A673 (cell line): ENCODE measurements at places on chromosomes 3 and 15. TPM values are rescaled to one million over a fixed set of nuclear protein-coding genes. Genes with fewer than 3 reads are reported as not detected.

- DNase-seq: no peak
These were observed 100.5 kb upstream of the RNU6-1 start for GRCh38 chr15:67940324-67940719.

DNA sequence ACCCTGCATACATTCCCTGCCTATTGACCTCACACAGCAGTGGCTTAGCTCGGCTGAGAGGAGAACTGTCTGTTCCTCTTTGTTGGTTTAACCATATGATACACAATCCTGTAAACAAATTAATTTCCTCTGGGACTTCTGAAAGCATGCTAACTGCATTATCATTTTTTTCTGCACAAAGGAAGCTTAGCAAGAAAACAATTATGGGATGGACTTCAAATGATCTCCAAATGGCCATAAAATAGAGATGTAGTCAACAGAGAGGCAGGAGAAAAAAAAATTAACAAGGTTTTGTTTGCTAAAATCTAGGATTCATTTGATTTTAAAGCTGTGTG is 14.4 kb upstream of the TMC3 start:
- no peak for DNase-seq

DNA sequence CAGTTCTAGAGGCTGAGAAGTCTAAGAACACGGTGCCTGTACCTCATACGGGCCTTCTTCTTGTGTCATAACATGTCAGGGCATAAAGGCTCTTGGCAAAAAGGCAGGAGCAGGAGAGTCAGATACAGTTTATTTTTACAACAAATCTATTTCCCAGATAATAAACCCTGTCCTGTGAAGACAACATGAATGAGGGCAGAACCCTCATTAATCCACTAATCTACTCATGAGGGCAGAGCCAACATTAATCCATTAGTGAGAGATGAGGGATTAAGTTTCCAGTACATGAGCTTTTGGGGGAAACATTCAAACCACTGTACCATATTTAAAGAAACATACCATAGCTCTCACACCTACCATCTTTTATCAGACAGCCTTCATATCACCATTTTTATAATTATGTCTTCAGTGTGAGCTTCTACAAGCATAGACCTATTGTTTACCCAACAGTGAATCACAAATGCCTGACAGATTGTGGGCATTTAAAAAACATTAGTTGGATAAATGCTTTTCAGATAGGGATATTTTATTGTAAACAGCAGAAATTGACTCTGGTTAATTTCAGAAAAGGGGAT is 645.8 kb downstream of the GRM7 start:
- no peak for DNase-seq

- no peak for DNase-seq
These were observed 446.8 kb downstream of the WDR72 start for GRCh38 chr15:53312707-53313106.

- DNase-seq: no peak
These were observed 316.7 kb downstream of the LPP start for GRCh38 chr3:188470508-188471130.

DNA sequence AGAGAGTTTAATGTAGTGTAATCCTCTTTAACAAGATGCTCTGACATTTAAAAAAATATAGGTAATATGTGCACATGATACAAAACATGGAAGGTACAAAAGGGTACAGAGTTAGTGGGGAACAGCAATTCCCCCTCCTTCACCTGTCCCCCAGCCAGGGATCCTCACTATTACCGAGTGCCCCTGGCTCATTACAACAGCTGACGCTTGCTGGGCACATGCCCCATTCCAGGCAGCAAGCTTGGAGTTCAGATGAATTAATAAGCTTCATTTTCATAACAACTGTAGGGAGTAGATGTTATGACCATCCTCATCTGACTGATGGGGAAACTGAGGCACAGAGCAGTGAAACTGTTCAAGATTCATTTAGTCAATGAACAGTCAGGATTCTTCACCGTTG is 41.2 kb downstream of the PCSK6 start:
- DNase-seq: no peak

DNA sequence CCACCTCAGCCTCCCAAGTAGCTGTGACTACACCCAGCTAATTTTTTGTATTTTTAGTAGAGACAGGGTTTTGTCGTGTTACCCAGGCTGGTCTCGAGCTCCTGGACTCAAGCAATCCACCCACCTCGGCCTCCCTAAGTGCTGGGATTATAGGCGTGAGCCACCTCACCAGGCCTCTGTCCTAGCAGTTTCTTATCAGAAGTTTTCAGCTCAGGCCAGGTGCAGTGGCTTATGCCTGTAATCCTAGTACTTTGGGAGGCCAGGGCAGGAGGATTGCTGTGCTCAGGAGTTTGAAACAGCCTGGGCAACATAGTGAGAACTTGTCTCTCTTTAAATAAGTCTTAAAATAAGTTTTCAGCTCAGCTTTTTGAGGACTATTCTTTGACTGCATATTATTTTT is 48.4 kb downstream of the SGO1 start:
- DNase-seq: no peak

- no peak for DNase-seq
These were observed 198.3 kb downstream of the OTOL1 start for GRCh38 chr3:161694682-161695564.

- peak; percentile 78 for DNase-seq
These were observed 150.3 kb upstream of the ARHGEF26 start for GRCh38 chr3:153970741-153971347.

DNA sequence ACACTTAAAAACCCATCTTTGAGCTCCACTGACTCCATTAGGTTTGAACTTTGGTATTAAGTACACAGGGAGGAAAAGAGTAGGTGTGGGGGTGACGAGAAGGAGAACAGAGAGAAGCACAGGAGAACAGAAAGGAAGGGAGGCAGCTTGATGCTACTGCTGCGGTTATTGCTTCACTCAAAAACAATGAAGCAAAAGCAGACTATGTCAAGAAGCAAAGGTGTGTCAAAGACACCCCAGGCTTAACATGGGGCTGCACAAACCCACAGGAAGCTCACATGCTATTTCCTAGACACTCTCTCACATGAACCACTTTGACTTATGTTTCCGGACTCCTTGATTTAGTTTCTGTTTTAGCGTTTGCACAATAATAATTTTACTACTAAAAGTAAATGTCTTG is 961.0 kb upstream of the CFAP20DC start:
- DNase-seq: no peak

DNA sequence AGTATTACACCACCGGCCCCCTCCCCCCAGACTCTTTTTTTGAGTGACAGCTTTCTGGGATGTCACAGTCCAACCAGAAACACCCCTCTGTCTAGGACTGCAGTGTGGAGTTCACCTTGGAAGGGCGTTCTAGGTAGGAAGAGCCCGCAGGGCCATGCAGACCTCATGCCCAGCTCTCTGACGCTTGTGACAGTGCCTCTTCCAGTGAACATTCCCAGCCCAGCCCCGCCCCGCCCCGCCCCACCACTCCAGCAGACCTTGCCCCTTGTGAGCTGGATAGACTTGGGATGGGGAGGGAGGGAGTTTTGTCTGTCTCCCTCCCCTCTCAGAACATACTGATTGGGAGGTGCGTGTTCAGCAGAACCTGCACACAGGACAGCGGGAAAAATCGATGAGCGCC is 63.6 kb downstream of the AAGAB start:
- no peak for DNase-seq

DNA sequence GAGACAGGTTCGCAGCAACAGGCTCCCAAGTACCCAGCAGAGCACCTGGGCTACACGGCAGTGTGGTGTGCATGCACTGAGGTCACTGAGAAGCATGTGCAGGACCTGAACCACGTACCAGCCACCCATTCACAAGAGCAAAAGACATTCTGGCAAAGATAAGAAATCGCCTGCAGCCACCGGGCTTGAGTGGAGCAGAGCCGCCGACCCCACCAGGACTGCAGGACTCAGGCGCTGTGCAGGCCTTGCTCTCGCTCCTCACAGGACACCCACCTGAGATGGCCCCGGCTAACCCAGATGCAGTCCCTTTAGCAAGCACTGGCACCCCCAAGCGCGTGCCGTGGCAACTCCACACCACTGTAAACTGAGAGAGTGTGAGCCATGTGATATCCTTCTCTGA is 32.3 kb upstream of the OCA2 start:
- no peak for DNase-seq

GRCh38 chr3:63910891-63911290 is 1.3 kb downstream of the SCAANT1 start:
- DNase-seq: no peak

DNA sequence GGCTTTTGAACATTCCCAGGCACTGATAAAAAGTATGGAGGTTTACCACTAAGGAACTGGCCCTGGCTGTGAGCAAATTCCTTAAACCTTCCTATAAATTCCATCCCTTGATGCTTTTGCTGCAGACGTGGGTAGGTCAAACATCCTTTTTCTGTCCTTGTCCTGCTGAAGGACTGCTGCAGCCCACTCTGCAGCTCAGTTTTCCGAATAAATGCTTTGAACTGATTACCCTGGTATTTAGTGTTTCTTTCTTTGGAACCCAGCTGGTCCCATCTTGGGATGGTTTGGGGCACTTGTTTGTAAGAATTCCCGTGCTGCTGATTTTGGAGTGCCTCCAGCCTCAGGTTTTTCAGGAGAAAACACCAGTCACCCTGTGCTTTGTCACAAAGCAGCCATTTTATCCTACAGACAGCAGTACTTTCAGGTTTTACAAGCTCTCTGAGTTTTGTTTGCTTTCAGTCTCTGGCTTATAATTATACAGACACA is 815.9 kb downstream of the VGLL3 start:
- no peak for DNase-seq

DNA sequence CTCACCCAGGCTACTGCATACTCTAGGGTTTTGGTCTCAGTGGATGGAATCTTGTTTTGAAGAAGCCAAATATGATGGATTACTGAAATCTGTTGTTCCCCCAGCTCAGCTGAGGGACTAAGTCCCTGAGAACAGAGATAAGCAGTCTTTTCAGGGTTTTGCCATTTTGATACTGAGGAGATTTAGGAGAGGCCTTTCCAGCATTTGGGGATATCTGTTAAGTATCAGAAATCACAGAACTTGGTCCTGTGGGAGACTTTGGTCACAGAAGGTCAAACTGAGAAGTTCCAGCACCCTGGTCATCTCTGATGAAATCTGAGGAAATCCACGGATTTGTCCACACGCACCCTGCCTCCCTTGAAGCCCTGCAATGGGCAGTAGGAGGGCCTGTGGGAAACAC is 181.0 kb upstream of the GADL1 start:
- no peak for DNase-seq

GRCh38 chr15:92803852-92804609 is 96.1 kb upstream of the CHD2 start:
- DNase-seq: peak; percentile 78

The IQCF5 gene
- total RNA-seq: not detected in 2 replicates

The CHRNA7 gene
- total RNA-seq: 3.3 and 3.7 TPM in 2 replicates

The SPESP1 gene
- not detected in 2 replicates for total RNA-seq

The TRH gene
- not detected in 2 replicates for total RNA-seq

The HESX1 gene
- total RNA-seq: not detected in 2 replicates

The IL16 gene
- total RNA-seq: 1.4 and 1.8 TPM in 2 replicates

The CCR9 gene
- not detected in 2 replicates for total RNA-seq

The TNFAIP8L3 gene
- 0.15 and 0.24 TPM in 2 replicates for total RNA-seq

The CAMK2N2 gene
- 1.3 and 2.2 TPM in 2 replicates for total RNA-seq

The GOLGA8T gene
- not detected in 2 replicates for total RNA-seq

The CLEC3B gene
- 0.81 and 1.0 TPM in 2 replicates for total RNA-seq

The ZMYND10 gene
- 0.67 and 1.0 TPM in 2 replicates for total RNA-seq

The PP2D1 gene
- not detected in 2 replicates for total RNA-seq

The MEX3B gene
- 5.5 and 6.9 TPM in 2 replicates for total RNA-seq
